ENCODE measurements at places on chromosomes 1 and 21.

- peak; percentile 46 for DNase-seq
Measured at GRCh38 chr1:240790856-240791255, 178.9 kb upstream of the GREM2 start.

- DNase-seq, result no peak
Measured at GRCh38 chr1:1291023-1291528, 10.8 kb downstream of the SCNN1D start.

GRCh38 chr1:185570962-185571361, 163.2 kb upstream of the HMCN1 start:
- no peak for DNase-seq

GRCh38 chr1:82829527-82829926, 1028.8 kb downstream of the ADGRL2 start:
- no peak for DNase-seq

DNA sequence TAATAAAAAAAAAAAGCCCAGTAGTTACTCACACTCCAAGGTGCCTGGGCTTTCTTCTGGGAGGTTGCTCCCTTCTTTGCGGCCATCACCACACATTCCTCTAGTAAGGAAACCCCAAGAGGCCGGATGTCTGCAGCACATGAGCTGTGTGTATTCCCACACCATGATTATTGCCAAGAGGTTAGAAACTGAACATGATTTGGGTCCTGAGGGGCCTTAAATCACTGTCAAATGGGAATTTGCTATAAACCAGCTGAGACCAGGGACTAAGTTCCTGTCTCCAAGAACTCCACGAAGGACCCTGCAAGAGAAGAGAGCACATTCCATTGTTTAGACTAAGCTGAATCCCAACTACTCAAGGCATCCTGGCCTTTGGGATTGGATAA, 85.3 kb upstream of the SSX2IP start:
- DNase-seq, result peak; percentile 52

- no peak for DNase-seq
Measured at GRCh38 chr1:93623436-93623835, 58.2 kb downstream of the BCAR3 start.

- no peak for DNase-seq
Measured at GRCh38 chr1:97461782-97462181, 459.1 kb downstream of the DPYD start.

DNA sequence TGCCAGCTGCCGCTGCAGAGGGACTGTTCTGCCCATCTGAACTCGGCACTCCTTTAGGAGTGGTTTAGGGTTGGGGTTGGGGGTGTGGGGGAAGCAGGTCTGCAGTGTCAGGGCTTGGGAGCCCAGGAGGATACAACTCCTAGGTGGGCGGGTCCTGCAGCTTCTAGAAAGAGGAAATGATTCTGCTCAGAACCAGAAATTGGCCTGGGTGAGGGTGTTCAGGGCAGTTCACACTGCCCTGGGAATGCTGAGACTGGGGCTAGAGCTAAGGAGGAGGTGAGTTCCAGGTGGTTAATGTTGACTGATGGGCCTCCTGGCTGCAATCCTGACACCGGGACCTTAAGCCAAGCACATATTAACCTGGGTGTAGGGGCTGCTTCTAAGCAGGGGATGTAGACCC, 4.8 kb upstream of the SLC26A9 start:
- no peak for DNase-seq

DNA sequence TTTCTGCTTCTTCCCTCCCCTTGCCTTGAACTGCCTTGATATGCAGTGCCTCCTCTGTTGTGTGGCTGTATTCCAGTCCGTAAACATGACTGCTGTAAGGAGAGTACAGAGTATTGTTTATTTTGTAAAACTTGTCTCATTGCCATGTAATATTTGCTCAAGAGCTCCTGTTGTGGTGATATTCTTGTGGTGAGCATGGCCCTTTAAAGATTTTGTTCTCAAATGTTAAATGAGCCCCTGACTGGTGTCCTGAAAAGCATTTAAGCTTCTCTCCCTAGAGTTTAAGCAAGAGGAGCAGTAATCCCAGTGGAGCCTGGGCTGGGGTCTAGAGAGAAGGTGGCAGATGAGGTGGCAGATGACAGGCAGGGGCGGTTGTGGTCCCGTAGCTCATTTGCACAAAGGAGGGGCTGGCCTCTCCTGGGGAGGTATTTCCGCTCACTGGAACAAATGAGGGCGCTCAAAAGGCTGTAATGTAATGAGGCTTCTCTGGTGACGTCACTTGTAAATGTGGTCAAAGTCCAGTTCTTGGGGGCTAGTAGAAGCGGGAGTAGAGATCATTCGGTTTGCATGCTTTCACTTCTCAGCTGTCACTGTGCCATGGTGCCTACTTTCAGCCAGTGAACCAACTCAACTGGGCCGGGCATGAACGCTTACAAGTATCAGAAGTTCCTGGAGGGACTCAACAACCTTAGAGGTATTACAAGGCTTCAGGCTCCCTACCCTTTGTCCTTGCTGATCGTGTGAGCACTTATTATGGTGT, 46.0 kb upstream of the MACF1 start:
- no peak for DNase-seq

DNA sequence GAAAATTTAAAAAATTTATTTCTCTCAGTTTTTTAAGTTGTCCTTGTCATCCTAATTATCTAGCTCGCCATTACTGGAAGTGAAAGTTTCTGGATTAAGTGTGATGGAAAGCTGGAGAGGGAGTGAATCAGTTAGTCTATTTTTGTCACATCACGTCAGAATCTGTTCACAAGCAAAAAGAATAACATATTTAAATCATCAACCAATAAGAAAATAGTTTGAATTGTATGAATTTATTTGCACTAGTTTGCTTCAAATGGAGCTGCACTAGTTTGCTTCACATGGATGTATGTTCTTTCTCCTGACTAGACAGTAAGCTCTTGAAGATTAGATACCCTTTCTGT, 22.8 kb downstream of the PHC2 start:
- DNase-seq, result no peak

- DNase-seq, result no peak
Measured at GRCh38 chr1:18299441-18300338, 181.0 kb upstream of the KLHDC7A start.

- DNase-seq, result no peak
Measured at GRCh38 chr1:111227434-111227833, at the start of gene CHI3L2. Gene CHI3L2 (plus strand): TSS chr1:111227713. CDS start chr1:111227730, 17 bp downstream.

DNA sequence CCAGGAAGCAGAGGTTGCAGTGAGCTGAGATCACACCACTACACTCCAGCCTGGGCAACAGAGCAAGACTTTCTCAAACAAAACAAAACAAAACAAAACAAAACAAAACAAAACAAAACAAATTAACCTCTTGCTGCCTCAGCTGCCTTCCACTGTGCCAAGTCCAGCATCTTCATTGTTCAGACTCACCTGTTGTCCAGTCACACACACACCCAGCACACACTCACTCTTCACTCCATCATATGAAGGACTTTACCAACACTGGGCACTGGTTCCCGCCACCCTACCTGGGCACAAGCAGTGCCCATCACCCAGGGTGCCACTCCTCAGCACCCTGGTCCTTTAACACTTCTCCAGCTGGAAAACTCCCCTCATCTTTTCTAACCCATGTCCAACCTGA, 14.6 kb downstream of the PYCR2 start:
- DNase-seq, result no peak

- DNase-seq, result no peak
Measured at GRCh38 chr1:59238993-59239392, 57.9 kb upstream of the FGGY start.

DNA sequence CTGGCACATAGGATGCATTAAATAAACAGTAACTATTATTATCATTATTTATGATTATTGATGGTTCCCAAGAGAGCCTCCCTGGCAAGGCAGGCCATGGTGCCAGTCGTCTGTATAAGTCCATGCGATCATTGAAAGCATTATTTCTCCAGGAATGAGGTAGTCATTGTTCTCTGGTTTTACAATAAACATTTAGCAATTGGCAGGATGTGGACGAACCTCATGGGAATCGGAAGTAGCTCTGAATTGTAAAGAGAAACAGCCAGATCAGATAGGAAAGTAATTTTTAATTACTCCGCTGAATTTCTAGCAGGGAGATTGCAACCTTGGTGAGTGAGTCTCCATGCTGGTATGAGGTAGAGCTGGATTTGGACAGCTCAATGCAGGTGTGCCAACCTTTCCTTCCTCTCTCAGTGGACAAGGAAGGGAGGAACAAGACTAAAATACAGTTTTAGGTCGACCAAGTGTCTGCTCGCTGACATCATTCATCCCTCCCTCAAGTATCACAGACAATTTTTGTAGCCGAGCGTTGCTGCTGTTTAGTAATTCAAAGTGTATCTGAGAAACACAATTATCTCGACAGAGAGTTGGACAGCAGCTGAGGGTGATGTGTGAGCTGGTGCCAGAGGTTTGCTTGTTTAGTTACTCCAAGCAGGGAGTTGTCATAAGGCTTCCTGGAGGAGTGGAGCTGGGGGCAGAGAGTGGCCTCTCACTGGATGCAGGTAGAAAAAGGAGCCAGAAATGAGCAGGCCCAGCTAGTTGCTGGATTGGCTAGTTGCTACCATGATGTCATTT, 250.8 kb downstream of the KCNJ6 start:
- DNase-seq, result no peak

DNA sequence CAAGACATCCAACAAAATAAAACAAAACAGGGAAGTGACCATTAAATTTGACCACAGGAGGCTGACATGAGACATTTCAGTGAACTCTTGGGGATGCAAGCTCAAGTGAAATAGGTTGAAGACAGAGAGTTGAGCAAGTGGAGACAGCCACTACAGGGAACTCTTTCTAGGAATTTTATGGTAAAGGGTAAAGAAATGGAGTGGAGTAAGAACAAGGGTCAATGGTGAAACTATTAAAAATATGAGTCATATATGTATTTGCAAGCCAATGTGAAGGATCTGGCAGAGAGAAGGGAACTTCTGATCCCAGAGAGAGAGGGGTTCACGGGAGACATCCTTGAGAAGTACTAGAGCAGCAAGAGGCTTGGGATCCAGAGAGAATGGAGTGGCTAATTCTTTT, 9.1 kb upstream of the TRABD2B start:
- DNase-seq, result no peak

GRCh38 chr1:17213148-17213781, 8.3 kb downstream of the PADI1 start:
- no peak for DNase-seq

GRCh38 chr1:53614231-53615021, 124.5 kb downstream of the GLIS1 start:
- no peak for DNase-seq
